ENCODE measurements at places on chromosomes 1 and 21.

DNA sequence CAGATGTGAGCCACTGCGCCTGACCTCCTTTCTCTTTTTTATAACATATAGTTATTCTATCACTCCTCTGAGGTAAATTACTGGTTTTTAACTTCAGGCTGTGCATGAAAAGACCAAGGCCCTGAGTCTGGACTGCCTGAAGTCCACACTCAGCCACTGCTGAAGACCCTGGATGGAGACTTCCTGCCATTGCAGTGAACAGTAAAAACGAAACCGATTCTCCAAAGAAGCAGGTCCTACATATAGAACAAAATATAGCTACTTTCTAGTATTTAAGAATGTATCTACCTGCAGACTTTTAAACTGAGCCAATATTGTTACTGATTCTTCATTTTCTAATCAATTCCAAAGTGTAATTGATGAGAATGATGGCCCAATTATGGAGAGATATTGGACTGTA is 232.8 kb downstream of the CHRM3 start:
- no peak for DNase-seq

DNA sequence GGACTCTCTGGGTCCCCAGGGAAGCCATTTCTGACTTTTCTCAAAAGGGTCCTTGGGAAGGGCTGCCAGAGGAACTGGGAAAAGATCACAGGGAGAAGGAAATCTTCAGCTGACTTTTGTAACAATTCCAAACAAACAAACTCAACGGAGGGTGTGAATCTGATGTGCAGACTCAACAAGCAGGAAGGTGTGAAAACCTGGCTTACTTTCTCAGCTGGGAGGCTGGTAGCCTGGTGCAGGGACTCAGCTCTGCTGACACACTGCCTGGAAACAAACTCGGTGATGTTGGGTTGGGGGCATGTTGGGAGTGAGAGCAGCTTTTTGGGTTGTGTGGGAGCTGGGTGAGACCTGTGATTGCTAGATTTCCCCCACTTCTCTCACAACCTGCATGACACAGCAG is 10.2 kb upstream of the HSD3B2 start:
- no peak for DNase-seq

- no peak for DNase-seq
Observed at GRCh38 chr1:239570878-239571277, 184.5 kb downstream of the CHRM3 start.

- DNase-seq, result no peak
Observed at GRCh38 chr1:89799495-89799894, 21.3 kb upstream of the LRRC8D start.

- no peak for DNase-seq
Observed at GRCh38 chr1:34398916-34399275, 222.2 kb downstream of the C1orf94 start.

DNA sequence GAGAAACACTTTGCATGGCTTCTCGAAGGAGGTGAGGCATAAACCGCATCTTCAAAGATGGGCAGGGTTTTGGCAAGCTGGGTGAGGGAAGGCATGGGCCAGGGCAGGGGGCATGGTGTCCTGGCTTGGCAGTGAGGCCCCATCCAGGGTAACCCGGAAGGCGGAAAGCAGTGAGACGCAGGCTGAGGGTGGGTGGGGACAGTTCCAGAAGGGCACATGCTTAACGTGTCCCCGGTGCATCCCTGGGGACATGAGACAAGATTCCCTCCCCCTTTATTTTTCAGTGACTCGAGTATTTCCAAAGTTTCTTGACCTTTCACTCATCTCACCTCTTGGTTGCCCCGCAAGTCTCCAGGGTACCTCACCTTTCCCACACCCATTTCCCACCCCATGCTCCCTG is 122.8 kb upstream of the SLC25A33 start:
- no peak for DNase-seq

GRCh38 chr21:44952116-44952928 is 12.5 kb downstream of the SLX9 start:
- DNase-seq, result no peak
